ENCODE measurements at places on chromosomes 6 and 20.
A peak's percentile ranks its signal among the peaks of the same experiment; 100 is the strongest.

DNA sequence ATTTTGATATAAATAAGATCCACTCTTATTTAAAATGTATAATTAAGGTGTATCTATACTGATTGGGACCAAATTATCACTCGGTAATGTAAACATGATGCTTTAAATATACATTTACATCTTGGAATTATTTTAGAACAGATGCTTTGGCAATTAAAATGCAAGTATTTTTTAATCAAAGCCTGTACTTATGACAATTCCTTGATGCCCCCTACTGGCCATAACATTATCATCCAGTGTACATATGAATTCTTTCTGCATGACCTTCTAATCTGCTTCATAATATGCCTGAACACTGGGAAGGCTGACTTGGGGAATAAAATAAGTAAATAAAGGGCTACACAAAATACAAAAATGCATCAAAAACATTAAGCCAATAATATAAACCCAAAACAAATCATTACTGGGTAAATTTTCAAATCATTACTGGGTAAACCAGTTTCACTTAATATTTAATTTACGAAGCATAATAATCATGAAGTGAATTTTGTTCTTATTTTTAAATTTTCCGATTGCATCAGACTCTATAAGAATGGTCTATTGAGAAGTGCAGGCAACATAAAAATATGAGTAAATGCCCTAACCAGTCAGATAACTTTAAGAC lies 65.1 kb downstream of the CGA start:
- no peak for DNase-seq

GRCh38 chr6:14924126-14925024 lies 321.5 kb upstream of the JARID2 start:
- DNase-seq = no peak

DNA sequence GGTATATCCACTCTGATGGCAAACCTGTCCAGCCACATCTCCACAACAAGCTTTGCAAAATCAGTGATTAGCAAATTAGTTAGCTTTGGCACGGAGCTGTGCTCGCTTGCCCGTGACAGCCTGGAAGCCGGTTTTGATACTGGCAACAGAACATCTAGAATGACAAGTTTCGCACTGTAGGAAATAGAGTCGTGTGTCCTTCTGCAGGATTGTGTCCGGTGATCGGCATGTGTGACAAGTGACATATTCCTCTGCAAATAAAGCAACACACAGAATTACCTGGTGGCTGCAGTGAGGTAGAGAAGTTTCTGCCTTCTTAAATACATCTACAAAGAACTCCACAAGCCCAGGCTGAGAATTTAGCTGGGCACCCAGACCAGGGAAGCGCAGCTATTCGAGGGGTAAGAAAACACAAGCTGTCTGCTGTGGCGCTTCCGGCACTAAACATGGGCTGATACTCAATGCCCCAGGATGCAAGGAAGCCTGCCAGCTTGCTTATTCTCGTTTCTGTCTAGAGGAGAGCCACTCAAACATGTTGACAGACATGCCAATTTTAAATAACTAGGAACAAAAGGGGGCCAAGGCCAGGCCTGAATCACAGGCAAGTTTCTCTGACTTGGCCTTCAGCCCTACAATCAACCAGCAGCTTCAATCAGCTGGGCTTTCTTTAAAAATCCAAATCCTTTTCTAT lies 22.2 kb downstream of the EIF2S2 start:
- DNase-seq = no peak

DNA sequence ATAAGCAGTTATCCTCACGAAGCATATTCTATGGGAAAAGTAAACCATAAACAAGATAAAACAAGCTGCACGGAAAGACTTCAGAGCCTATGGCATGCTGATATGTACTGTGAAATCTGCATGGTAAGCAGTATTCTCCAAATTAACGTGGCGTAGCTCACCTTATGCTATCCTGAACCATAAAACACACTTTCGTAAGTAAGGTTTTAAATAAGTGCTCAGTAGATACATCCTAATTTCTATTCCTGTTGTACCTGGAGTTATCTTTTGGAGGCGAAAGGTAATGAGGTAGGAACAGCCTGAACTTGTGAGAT lies 208.7 kb downstream of the GMDS start:
- DNase-seq = no peak

- DNase-seq = no peak
Measured at GRCh38 chr6:12164508-12164770, 125.7 kb upstream of the EDN1 start.

DNA sequence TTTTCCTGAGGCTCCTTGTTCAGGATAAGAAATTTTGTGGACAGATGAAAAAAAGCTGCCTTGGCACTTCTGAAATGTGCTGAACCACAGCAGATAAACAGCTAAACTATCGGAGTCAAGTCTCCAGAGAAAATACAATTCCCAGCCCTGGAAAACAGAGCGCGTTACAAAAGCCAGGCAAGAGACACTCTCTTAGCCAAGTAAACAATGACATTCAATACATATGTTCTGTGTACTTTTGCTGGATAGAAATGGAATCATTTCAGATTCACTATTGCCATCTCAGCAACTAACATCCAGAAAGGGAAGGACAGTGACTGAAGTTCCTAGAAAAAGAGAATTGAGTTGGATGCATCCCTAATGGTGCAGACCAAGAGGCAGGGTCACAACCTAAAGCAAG lies 196.8 kb upstream of the NRSN1 start:
- no peak for DNase-seq

GRCh38 chr6:33215271-33216116 lies 7.2 kb downstream of the RING1 start:
- DNase-seq = no peak

- no peak for DNase-seq
Measured at GRCh38 chr6:22332711-22333110, 35.9 kb upstream of the PRL start.

- no peak for DNase-seq
Measured at GRCh38 chr6:169085466-169085865, 168.2 kb downstream of the THBS2 start.

- DNase-seq = peak; percentile 32
Measured at GRCh38 chr6:33702345-33702977, 9.0 kb downstream of the UQCC2 start.

- no peak for DNase-seq
Measured at GRCh38 chr6:82078286-82078908, 169.1 kb downstream of the IBTK start.

DNA sequence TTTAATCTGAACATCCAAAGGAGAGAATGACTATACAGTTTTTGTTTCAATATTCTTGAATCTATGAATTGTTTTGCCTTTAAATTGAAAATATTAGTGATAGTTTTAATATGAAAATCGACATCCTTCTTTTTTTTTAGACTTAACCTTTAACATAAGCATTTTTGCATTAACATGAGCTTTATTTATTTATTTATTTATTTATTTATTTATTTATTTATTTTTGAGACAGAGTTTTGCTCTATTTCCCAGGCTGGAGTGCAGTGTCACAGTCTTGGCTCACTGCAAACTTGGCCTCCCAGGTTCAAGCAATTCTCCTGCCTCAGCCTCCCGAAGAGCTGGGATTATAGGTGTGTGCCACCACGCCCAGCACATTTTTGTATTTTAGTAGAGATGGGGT lies 27.6 kb downstream of the GJA1 start:
- no peak for DNase-seq

- DNase-seq = no peak
Measured at GRCh38 chr20:45647441-45648050, 16.5 kb upstream of the WFDC9 start.

- DNase-seq = peak; percentile 47
Measured at GRCh38 chr20:41029150-41029901, 704 bp downstream of the TOP1 start.

- no peak for DNase-seq
Measured at GRCh38 chr6:36803908-36804307, 35.3 kb downstream of the CPNE5 start.

- DNase-seq = no peak
Measured at GRCh38 chr6:161840380-161840779, 566.5 kb upstream of the AGPAT4 start.

All from activated naive CD4-positive, alpha-beta T cell treated with Interleukin-2 at 50 U/mL for 16 hours (primary cell).